ENCODE measurements at places on chromosomes 5 and 9. TPM values are rescaled to one million over a fixed set of nuclear protein-coding genes. Genes with fewer than 3 reads are reported as not detected.

CCDC183 gene
- 0.54 TPM for total RNA-seq

CTSV gene
- total RNA-seq, result not detected

GABRA6 gene
- not detected for total RNA-seq

SV2C gene
- not detected for total RNA-seq

DNA sequence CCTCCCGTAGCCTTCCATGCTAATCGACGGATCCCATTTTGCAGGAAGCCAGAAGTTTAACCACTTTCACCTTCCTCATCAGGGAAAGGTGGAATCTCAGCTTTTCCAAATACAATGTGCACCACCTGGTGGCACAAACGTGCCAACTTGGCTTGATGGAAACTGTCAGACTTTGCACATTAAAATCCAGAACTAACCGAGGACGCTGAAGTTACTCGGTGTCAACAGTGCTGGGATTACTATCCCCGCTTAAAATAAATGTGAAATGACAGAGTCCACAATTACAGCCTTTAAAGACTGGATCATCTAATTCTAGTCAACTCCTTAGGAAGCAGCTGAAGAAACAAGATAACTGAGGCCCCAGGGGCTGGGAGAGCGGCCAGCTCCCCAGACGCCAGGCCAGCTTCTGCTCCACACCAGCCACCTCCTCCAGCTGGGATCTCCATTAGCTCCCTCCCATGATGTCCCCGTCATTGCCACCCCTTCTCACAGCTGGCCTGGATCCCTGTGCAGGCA is 50.1 kb upstream of the RETREG1 start:
- H3K27me3 ChIP-seq, result peaks cover 32% of the 10 kb centered on the region
- no peak overlapping the region for H3K27ac ChIP-seq
- no peak for DNase-seq
- H3K4me3 ChIP-seq, result no peak overlapping the region

DNA sequence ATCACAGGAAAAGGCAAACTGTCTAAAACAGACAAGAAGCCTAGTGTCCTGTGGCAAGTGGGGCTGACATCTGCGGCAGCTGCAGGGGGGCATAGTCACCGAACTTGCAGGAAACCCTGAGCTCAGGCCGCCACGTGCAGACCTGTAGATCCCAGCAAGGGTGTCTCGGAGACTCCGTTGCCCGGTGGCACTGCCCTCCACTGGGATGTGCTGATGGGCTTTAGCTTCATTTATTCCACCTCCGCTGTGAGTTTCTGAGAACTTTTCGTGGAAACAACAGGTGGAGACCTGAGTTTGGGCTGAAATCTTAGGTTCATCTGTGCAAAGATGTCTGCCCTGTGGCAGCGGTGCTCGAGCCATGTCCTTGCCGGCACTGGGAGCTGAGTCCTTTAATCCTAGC is 22.1 kb downstream of the CEP72 start:
- H3K4me3 ChIP-seq, result no peak overlapping the region
- no peaks in the 10 kb centered on the region for H3K4me1 ChIP-seq
- no peak for DNase-seq
- H3K27ac ChIP-seq, result no peak overlapping the region
- H3K27me3 ChIP-seq, result no peaks in the 10 kb centered on the region

DNA sequence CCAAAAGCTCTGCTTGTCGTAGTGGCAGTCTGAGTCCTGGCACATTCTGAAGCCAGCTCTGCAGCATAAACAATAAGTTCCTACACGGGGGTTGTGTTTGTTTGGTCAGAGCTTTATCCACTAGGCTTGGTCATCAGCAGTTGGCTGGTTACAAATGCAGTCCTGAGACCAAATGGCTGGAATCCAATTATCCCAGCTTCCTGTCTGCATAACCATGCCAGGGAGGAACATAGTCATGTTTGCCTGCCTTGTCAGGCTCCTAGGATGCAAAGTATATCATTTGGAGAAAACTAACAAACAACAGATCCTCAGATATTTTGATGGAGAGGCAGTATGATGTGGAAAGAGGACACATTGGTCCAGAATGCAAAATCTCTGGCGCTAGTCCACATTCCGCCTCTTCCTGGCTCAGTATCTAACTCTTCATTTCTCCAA is 85.8 kb downstream of the FBXO38 start:
- no peaks in the 10 kb centered on the region for H3K36me3 ChIP-seq
- no peak overlapping the region for H3K27ac ChIP-seq

DNA sequence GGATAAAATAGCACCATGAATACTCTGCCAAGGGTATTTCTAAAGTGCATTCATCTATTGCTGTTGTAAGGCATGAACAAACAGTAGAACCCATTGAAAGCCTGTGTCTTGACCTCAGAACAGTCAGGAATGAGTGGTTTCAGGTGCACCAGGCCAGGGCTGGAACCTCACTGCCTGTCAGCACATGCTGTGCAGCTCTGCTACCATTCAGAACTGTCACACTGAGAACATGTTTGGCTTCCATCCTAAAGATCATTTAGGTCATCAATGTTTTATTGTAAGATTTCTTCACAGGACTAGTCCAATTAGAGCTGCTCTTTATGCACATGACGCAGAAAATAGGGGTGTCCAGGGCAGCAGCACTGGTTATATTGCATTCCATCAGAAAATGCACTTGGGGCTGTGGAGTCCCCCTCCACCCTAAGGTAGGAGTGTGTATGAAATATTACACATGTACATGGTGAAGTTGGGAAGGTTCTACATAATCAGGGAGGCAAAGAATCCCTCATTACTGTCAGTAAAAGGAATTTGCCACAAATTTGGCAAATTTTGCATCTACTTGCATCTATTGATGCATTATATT is 408.0 kb downstream of the CTNND2 start:
- no peaks in the 10 kb centered on the region for H3K27me3 ChIP-seq
- no peak overlapping the region for H3K27ac ChIP-seq
- H3K4me1 ChIP-seq, result no peaks in the 10 kb centered on the region

DNA sequence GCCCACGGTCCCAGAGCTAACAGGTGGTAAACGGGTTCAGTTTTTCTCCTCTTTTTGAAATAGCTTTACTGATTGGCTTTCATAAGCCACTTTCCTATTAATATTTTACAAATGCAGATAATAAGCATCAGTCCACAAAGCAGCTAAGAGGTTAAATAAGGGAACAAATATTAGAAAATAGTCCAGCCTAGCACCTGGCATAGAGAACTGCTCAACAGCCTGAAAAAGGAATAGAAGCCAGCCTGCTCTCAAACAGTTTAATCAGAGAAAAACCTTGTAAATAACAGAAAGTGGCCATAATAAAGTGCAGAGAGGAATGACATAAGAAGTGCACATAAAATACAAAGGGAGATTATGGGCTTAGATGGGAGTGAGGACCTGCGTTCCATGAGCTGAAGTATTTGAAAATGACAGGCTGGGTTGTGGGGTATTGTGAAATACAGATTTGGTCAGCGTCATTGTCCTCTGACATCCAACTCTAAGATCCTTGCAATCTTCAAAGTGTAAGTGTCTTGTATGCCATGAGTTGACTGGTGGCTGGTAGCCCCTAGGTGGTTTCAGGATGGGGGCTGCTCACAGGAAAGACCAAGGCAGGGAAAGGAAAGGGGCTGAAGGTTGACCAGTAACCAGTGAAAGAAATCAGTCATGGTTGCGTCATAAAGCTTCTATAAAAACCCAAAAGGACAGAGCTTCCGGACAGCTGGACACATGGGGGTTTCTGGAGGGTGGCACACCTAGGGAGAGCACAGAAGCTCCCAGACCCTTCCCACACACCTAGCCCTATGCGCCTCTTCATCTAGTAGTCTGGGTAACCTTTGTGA is 32.4 kb downstream of the MYO10 start:
- H3K36me3 ChIP-seq, result no peaks in the 10 kb centered on the region
- no peak overlapping the region for H3K27ac ChIP-seq
- no peaks in the 10 kb centered on the region for H3K4me1 ChIP-seq
- no peak overlapping the region for H3K4me3 ChIP-seq
- H3K27me3 ChIP-seq, result peaks cover 31% of the 10 kb centered on the region

DNA sequence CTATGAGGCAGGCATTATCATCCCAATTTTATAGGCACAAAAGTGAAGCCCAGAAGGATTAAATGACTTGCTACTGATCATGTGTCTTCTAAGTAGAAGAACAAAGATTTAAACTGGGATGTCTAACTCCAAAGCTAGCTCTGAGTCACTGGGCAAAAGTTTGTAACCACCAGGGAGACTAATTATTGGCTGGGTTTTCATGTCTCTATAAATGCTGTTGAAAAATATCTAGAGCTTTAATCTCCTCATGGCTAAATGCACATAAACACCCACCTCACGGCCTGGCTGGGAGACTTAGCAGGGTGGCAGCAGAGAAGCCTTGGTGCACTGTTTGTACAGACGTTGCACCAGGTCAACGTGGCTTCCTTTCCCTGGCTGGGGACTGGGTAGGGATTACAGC is 144.6 kb downstream of the MELK start:
- no peak overlapping the region for H3K27ac ChIP-seq
- H3K27me3 ChIP-seq, result peaks cover 7% of the 10 kb centered on the region
- H3K4me3 ChIP-seq, result no peak overlapping the region
- no peaks in the 10 kb centered on the region for H3K36me3 ChIP-seq
- H3K4me1 ChIP-seq, result no peaks in the 10 kb centered on the region

GRCh38 chr9:93093877-93094657 is 1.9 kb upstream of the CARD19 start:
- no peak overlapping the region for H3K27ac ChIP-seq
- no peaks in the 10 kb centered on the region for H3K27me3 ChIP-seq
- H3K4me3 ChIP-seq, result no peak overlapping the region

- DNase-seq, result no peak
- no peak overlapping the region for H3K27ac ChIP-seq
- H3K4me1 ChIP-seq, result no peaks in the 10 kb centered on the region
- H3K36me3 ChIP-seq, result no peaks in the 10 kb centered on the region
- no peak overlapping the region for H3K4me3 ChIP-seq
Observed at GRCh38 chr9:1960342-1961042, 54.7 kb upstream of the SMARCA2 start.

GRCh38 chr5:142540922-142541422 is 144.9 kb downstream of the FGF1 start:
- no peaks in the 10 kb centered on the region for H3K36me3 ChIP-seq
- H3K4me3 ChIP-seq, result no peak overlapping the region
- H3K27me3 ChIP-seq, result peaks cover 13% of the 10 kb centered on the region
- no peak for DNase-seq
- no peaks in the 10 kb centered on the region for H3K4me1 ChIP-seq
- no peak overlapping the region for H3K27ac ChIP-seq

DNA sequence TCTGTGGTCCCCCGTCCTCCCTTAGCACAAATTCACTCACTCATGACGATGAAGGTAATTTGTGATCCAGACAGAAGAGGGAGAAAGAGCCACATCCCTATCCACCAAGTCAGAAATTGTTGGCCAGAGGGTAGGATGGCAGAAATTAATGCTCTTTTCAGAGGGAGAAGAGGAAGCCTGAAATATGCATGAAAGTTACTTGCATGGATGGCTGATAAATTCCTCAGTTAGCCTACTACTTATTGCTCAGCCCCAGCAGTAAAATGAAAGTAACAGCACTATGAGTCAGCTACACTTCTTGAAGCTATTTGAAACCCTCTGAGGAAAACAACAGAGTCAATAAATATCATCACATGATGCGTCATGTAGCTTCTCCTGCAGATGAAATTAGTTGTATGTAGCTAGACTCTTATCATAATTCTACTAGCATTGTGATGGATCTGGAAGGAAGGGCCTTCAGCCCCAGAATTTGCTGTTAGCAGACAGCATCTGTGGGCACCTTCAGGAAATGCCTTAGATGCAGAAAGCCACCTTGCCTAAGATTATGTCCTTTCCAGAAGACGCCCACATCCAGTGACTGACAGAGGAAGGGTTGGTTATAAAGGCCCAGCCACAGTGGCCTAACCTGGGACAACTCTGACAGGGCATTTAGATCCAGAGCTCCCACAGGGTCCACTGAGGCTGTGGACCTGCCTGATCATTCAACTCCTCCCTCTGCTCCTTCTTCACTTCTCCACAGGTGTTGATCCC is 81.2 kb upstream of the CCDC112 start:
- no peaks in the 10 kb centered on the region for H3K36me3 ChIP-seq
- no peak for DNase-seq
- no peak overlapping the region for H3K4me3 ChIP-seq
- no peaks in the 10 kb centered on the region for H3K27me3 ChIP-seq
- no peaks in the 10 kb centered on the region for H3K4me1 ChIP-seq

DNA sequence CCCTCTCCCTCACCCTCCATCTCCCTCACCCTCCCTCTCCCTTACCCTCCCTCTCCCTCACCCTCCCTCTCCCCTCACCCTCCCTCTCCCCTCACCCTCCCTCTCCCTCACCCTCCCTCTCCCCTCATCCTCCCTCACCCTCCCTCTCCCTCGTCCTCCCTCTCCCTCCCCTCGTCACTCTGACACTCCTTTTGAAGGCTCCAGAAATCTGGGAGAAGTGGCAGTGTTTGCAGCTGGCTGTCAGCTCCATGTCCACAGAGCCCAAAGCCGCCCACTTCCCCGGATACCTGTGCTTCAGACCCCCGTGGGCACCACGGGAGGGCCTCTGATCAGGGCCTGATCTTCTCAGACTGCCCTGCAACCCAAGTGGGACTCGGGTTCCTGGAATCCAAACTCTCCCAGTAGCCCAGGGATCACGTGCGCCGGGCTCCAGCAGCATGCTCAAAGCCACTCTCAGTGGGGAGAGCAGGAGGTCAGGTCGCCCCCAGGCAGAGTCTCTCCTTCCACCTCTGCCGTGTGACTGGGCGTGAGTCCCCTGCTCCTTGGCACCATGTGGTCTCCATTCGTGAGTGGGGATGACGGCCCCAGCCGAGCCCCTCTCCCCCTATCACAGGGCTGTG is 33.1 kb downstream of the DBH start:
- peaks cover 23% of the 10 kb centered on the region for H3K27me3 ChIP-seq
- H3K36me3 ChIP-seq, result no peaks in the 10 kb centered on the region
- no peaks in the 10 kb centered on the region for H3K4me1 ChIP-seq
- no peak overlapping the region for H3K4me3 ChIP-seq
- no peak overlapping the region for H3K27ac ChIP-seq
- DNase-seq, result no peak

GRCh38 chr5:44987026-44987425 is 178.3 kb downstream of the MRPS30 start:
- DNase-seq, result no peak
- no peak overlapping the region for H3K27ac ChIP-seq
- H3K4me3 ChIP-seq, result no peak overlapping the region
- H3K36me3 ChIP-seq, result no peaks in the 10 kb centered on the region
- no peaks in the 10 kb centered on the region for H3K4me1 ChIP-seq

All from K562 (cell line).